ENCODE measurements at places on chromosomes 7 and 10. TPM values are rescaled to one million over a fixed set of nuclear protein-coding genes. Genes with fewer than 3 reads are reported as not detected.

Gene METTL27
- total RNA-seq: 10.6 TPM

Gene BHLHA15
- total RNA-seq: 0.61 TPM

Gene SLC26A3
- total RNA-seq: not detected

Gene NUPR2
- not detected for total RNA-seq

Gene TMEM213
- not detected for total RNA-seq

Gene OR6B1
- not detected for total RNA-seq

Gene ZNF33A
- total RNA-seq: 8.0 TPM

Gene GAD2
- total RNA-seq: not detected

Gene ADAMTS14
- 0.09 TPM for total RNA-seq

Gene CFTR
- not detected for total RNA-seq

Gene ASZ1
- total RNA-seq: not detected

Gene HSPA14
- 37.8 TPM for total RNA-seq

Gene ADO
- total RNA-seq: 20.4 TPM

Gene IFIT3
- total RNA-seq: 5.4 TPM
